ENCODE measurements at places on chromosomes 7 and 10.
A peak's percentile ranks its signal among the peaks of the same experiment; 100 is the strongest.

DNA sequence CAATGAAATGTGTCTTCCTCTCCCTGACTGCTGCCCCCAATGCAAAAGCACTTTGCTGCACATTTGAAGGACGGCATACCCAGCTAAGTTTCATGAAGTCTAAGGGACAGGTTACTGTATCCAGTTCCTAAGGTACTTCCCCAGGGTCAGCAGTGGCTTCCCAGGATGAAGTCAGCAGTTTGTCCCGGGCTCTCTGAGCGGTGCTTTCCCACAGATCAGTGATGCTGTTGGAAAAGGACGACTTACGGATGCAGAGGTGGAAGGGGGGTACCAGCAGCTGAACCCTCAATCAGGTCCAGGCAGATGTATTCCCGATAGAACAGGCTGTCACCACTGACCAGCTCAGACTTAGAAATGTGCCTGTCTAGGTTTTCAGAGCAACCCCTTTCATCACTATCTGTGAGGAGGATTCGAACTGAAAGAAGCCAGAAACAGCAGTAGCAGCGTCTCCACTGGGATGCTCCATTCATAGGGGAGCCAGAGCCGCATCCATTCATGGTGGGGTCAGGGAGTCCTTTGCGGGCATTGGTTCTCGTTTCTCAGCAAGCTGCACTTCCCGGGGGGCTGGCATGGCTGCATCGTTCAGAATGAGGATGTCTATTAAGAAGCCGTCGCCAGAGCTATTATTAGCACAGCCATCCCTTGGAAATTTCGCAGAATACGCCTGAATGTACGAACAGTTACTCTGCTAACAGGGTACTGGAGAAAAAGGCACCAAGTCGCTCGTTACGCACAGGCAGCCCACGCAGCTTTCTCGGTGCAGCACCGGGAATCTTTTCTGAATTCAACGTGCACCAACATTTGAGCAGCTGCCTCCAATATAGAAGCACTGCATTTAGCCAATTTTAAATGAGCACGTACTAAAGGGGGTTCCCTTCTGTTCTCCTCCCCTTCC, 303.7 kb downstream of the PRPF18 start:
- DNase-seq = no peak

GRCh38 chr7:112757337-112757736, 32.9 kb downstream of the TMEM168 start:
- DNase-seq = no peak

DNA sequence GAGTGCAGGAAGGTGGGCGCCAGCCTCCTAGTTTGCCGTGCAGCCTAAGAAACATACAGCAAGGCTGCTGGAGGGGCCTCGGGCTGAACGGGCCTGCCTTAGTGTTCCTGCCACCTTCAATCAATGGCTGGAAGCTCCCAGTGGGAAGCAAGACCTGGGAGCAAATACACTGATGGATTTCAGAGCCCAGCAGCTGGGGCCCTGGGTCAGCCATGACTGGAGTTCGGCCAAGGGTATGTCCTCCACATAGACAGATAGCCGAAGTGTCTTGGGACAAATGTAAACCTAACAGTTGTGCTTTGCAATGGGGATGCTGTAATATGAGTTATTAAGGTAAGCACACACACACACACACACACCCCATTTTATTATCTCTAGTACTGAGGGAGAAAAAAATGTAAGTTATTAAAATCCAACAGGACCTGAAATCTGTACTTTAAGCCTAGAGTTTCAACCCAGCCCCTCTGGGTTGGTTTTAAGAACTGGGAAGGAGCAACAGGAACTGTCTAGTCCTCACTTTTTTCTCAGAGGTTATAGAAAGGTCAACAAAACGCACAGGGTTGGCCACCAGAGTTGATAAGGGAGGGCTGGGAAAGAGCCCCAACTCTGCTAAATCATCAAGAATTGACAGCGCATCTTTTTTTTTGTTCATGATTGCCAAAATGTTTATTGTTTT, 50.0 kb upstream of the CELF2 start:
- DNase-seq = no peak

GRCh38 chr10:69955897-69956740, 96.5 kb upstream of the MACROH2A2 start:
- no peak for DNase-seq

DNA sequence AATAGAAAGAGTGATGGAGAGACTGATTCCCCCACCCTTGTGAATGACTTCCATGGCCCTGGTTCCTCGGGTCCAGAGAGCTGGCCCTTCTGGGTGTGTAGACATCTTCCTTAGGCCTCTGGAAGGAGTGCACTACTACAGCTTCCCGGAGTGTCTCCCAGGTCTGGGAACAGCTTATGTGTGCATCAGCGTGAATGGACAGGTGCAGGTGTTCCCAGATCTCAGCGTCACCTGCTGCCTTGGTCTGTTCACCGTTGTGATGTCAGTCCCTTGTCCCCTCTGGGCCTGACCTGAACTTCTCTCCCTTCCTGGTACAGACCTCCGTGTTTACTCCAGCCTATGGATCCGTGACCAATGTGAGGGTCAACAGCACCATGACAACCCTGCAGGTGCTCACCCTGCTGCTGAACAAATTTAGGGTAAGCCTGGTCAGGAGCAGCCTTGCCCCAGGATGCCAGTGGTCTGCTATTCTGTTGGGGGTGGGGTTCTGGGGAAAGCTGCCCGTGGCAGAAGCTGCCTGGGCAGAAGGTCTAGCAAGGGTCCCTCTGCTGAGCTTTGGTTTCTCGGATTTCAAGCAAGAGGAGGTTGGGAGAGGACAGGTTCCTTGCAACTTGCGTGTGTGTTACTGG, 10.5 kb upstream of the DEPP1 start:
- no peak for DNase-seq

- no peak for DNase-seq
Observed at GRCh38 chr7:48111596-48111995, 22.5 kb downstream of the UPP1 start.

- DNase-seq = no peak
Observed at GRCh38 chr7:42485301-42485766, 248.3 kb upstream of the GLI3 start.

- peak; percentile 40 for DNase-seq
Observed at GRCh38 chr7:5417106-5418071, 6.2 kb downstream of the TNRC18 start.

DNA sequence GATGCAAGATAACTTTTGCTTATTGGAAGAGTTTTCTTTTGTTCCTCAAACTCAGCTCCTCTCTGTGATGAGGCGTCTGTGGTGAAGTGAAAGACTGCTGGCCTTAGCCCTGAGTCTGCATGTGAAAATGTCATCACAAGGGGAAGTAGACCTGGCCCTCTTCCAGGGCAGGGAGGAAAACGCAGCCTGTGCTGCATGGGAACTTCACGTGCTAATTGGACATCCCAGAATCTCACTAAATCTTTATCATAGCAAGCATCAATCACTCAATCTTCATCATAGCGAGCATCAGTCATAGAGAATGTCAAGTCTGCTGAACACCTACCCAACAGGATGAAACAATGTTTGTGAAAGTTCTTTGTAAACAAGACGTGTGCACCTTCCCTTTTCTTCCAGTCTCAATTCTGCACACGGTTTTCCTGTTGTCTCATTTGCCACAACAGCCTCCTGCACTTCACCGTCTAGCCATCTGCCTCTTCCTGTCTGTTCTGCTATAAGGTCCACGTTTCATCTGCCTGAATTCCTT, 314.6 kb downstream of the FRMD4A start:
- no peak for DNase-seq

GRCh38 chr7:46776790-46777189, 805.1 kb downstream of the TNS3 start:
- DNase-seq = peak; percentile 47

GRCh38 chr10:49151025-49151445, 17.2 kb upstream of the FAM170B start:
- DNase-seq = no peak

DNA sequence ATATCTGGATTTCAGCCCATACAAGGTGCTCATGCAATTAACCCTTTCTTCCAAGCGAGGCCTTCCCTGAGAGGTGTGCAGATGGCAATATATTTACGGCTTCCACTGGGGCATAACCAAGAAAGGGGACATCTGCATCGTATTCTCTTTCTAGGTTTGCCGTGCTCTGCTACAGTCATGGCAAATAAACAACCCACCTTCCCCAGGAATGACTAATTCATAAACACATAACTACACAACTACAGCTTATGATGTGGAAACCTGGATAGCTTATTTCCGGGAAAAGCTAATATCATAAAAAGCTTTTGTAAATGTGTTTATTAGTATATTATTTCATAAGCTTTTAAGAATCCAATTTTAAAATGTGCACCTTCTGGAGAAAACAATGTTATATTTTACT, 120.0 kb downstream of the CAMK1D start:
- peak; percentile 50 for DNase-seq

DNA sequence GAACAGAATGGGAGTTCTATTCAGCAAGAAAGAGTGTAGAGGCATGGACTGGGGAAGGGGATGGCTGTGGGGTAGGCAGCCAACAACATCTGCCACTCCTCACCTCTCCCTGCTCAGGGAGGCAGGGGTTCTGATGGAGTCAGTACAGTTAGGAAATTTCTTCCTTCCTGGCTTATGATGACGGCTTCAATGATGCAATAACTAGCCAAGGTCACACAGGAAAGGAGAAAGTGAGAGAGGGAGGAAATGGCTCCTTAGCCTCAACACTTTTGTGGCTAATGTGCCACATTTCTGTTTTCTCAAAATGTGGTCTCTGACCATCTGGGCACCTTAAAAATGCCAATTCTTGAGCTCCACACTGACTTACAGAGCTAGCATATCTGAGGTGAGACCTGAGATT, 79.3 kb upstream of the PDZD8 start:
- no peak for DNase-seq

DNA sequence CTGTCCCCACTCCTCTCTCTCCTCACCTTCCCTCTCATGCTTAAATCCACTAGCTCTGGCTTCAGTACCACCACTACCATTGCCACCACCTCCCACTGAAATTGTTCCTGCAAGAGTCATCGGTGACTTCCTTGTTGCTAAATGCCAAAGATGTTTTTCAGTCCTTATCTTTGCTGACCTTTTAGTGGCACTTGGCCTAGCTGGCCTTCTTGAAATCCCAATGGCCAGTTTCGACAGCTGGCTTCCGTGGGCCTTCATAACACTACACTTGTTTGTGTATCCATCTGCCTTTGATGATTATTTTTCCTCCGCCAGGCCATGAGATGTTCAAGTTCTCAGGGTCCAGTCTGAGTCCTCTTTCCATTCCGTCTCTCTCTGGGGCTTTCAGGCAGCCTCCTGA, 118.2 kb upstream of the NANOS1 start:
- DNase-seq = peak; percentile 24

DNA sequence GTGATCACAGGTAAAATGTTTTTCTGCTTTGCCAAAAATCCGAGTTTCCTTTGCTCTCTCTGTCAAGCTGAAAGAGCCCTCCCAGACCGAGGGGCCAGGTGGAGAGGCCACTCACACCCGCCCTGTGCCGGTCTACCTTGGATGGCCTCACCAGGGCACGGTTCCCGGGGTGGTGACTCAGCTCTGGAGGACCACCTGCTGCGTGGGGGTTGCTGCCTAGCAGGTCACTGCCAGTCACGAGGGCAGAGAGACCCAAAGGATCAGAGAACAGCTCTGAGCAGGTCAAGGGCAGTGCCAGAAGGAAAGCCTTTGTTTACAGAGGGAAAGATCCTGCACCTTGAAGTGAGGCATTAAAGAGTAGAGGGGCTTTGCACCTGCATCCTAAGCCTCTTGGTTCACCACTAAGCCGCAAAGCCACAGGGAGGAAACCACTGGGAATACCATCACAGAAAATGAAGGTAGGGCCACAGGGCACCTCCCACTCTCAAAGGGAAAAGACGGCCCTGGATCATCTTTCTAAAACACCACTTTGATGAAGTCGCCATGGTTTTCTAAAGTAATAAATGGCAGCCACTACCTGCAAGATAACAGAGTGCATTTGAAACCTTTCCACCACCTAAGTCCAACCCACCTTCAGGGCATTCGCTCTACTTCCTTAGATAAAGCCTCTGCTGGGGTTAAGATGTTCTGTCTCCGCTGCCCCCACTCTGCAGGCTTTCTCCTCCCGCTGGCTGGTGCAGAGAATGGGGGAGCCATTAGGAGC, 160.3 kb upstream of the KLF14 start:
- peak; percentile 80 for DNase-seq

- DNase-seq = peak; percentile 52
Observed at GRCh38 chr7:145633513-145633912, 483.1 kb upstream of the CNTNAP2 start.

DNA sequence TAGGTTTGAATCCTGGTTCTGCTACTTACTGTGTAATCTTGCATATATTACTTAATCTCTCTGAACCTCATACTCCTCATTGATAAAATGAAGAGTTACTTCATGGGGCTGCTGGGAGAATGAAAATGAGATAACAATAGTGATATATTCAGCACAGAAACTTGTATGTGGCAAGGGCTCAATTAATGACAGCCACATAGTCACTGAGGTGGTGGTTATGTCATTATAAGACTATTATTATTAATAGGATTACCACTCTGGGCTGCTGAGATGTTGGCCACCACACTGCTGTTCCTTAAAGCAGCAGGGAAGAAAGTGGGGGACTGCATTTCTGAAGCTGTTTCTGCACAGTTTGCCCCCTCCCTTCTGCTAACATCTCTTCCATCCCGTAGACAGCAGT, 100.4 kb upstream of the PDLIM1 start:
- no peak for DNase-seq

DNA sequence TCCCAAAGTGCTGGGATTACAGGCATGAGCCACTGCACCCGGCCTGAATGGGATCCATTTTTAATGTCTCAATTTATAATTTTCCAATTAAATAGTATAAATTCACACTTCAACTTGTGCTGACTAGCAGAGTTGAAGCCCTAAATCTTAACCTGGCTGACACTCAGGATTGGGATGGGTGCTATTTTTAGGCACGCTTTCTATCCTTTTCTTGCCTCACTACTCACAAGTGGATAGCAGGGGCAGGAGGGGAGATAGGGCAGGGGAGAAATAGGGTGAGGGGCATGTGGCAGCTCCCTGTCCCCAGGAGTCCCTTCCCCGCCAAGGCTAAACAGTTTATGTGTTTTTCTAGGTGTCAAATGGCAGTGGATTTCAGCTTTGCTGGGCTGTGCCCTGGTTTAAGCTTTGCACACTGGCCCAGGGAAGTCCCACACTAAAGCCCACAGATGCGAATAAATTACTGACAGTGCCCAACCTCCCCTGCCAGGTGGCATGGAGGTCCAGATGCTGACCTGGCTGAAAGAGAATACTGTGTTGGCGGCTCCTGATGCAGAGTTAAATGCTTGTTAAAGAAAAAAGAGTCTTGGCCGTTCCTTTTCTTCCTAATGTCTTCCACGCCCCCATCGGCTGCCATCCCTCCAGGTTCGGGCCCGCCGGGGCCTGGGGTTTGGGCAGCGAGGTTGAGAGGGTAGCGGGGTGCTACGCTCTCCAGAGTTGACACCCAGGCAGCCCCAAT, 36.2 kb upstream of the EFCAB10 start:
- no peak for DNase-seq

GRCh38 chr10:82827901-82828300, 952.9 kb downstream of the NRG3 start:
- DNase-seq = no peak

GRCh38 chr7:4015996-4016395, 666.1 kb upstream of the FOXK1 start:
- no peak for DNase-seq

GRCh38 chr10:115049318-115049717, 43.8 kb upstream of the ATRNL1 start:
- no peak for DNase-seq
